ENCODE measurements at places on chromosomes 3 and 15. TPM values are rescaled to one million over a fixed set of nuclear protein-coding genes. Genes with fewer than 3 reads are reported as not detected.

The PDCD6IP gene
- 240 TPM for total RNA-seq

The MED12L gene
- total RNA-seq, result 0.82 TPM

- no peak for DNase-seq
These were observed 87.5 kb upstream of the MYO5C start for GRCh38 chr15:52383100-52383588.

GRCh38 chr15:70815604-70816003 is 38.4 kb downstream of the LARP6 start:
- DNase-seq, result no peak

DNA sequence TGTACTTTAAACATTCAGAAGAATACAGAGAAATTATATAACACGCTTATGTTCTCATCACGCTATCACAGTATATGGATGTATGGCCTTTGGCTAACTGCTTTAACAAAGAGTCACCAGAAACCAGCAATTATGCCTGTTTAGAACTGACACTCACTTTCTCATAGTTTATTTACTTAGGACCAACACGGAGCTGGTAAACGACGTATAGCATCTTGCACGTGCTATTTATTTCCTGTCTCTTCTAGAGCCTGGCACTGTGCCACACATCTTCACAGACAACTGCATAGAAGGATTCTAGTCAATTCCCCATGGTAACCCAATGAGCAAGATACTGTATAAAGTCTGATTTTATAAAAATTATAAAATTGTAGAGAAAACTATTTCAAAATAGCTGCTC is 43.6 kb downstream of the TBC1D2B start:
- no peak for DNase-seq

All from kidney (tissue), 22 donors.